Erythroblast (primary cell): ENCODE measurements at places on chromosomes 2 and 18.

DNA sequence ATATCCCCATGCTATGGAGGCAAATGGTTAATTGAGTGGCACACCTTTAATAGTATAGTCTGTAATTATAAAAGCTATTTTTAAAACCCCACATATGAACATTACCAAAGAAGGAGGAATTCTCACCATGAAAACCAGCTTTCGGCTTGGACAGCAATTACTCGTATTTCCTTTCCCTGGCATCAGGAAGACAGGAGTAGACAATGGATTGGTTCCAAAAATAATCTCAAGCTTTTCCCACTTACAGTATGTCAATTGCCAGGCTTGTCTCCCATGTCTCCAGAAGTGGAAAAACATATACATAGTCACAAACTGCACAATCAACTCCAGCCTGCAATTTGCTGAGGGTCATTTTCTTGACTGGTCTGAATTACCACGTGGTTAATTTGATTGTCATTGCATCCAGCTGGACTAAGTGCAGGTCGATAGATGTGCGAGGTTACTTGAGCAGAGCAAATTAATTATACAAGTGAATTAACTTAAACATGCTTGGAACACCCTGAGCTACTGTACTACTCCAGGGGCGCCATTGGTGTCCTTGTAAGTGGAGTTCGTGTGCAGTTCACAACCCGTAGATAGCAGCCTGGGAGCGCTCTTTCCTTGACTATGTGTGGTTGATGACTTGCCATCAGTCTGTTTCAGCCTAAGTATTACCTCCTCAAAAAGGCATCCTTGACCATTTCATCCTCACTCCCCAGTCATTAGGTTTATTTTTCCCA lies 124.3 kb upstream of the PELI1 start:
- DNase-seq, result no peak

DNA sequence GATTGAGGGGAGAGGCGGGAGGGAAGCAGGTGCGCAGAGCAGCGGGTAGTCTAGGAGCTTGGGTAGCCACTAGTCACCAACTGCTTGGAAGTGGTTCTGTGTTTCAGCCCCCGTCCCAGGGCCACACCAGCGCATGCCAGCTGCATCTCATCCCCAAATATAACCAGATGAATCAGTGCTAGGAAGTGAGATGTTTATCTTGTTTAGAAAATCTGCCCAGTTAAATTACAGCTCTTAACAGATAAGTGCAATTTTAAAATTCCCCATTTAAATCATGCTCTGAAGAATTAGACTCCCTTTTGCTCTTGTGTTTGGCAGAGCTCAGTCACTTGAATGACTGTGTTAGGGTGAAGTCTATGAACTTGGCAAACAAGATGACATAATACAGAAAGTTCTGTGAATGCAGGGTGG lies 193.8 kb downstream of the SEPTIN10 start:
- no peak for DNase-seq

- no peak for DNase-seq
Observed at GRCh38 chr18:59604877-59605276, 92.3 kb downstream of the CCBE1 start.

DNA sequence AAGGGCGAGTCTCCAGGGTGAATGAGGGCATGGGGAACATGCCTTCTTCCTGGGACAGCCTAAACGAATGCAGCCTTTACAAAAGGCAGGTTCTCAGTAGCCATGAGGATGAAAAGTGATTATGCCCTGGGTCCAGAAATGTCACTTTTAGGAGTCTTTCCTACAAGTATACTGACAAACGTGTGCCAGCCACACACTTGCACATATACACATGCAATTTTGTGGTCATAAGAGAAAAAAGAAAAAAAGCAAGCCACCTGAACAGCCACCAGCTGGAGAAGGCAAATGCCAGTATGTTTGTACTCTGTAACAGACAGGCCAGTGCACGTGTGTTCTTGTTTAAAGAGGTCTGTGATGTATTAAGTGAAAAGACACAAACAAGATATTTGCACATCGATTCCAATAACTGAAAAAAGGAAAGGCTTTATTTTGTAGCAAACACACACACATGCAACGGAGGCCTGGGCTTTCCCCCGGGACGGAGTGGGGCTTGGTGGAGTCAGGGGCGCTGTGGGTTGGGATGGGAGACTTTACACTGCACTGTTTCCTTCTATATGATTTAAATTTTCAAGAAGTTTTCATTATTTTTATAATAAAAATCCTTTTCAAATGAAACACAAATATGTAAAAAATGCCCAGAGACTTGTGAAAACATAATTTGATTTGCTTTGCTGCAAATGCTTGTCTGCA lies 108.4 kb downstream of the FAM210A start:
- no peak for DNase-seq

DNA sequence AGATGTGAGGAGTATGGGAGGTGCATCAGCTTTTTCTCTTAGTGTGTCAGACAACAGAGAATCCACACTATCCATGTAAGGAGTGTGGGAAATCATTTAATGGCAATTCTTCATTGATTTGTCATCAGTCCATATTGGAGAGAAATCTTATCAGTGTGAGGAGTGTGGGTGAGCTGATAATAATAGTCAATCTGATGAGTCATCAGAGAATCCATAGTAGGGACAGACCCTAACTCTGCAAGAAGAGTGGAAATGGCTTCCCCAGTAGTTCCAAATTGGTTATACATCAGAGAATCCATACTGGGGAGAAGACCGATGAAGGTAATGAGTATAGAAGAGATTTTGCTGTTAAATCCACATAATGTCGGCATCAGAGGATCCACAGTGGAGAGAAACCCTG lies 150.5 kb upstream of the THUMPD2 start:
- DNase-seq, result no peak

DNA sequence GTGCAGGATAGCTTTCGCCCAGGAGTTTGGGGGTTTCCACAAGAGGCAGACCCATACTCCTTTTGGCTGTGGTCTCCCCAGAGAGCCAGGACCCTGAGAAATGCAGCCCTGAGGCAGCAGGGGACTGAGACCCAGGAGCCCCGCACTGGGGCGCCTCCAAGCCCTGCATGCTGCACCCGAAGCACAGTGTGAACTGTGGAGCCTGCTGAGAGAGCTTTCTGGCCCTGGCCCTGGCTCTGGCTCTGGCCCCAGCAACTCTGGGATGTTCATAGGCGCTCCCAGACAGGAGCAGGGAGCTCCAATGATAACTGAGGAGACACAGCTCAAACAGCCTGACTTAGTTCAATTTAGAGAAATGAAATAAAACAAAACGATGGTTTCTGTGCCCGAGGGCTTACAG lies 96.4 kb upstream of the TEX51 start:
- no peak for DNase-seq

GRCh38 chr2:36403675-36404230 lies 48.2 kb downstream of the CRIM1 start:
- peak; percentile 48 for DNase-seq

DNA sequence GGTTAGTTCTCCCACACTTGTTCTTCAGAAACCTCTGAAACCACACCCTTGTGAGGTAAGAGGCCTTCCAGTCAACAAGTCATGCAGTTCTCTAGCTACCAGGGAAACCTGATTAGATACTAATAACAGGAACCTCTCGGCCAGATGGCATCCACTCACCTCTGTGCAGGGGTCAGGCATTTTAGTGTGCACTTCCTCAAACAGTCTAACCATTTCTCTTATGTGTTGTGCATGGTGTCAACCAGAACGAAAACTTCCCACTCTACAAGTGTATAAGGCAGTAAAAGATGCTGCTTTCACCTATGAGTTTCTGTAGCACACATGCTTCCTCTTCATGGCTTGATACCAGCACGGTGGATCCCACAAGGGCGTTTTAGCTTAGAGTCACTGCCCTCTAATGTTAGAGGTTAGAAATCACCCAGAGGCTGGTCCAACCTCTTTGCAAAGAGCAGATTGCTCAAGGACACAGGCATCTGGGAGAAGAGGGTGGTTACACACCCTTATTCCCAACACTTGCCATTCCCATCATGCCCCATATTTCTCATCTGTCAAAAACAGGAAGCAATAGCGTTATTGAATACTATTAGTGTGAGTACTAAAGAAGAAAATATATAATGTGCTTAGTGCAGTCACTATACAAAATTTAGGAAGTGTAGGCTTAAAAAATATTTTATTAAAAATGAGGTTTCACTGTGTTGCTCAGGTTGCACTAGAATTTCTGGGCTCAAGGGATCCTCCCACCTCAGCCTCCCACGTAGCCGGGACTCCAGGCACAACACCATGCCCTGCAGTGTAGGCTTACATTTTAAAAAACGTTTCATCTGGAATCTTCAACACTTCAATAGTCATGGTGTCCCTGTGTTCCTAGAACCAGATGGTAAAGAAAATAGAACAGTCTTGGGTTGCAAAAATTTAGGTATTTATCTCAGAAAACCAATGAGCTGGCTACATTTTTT lies 34.5 kb upstream of the RAB31 start:
- peak; percentile 53 for DNase-seq

GRCh38 chr2:111958901-111959300 lies 60.5 kb downstream of the MERTK start:
- DNase-seq, result no peak

- no peak for DNase-seq
Observed at GRCh38 chr2:217905395-217905794, 97.4 kb downstream of the TNS1 start.

GRCh38 chr2:13584020-13584419 lies 867.3 kb downstream of the TRIB2 start:
- no peak for DNase-seq

DNA sequence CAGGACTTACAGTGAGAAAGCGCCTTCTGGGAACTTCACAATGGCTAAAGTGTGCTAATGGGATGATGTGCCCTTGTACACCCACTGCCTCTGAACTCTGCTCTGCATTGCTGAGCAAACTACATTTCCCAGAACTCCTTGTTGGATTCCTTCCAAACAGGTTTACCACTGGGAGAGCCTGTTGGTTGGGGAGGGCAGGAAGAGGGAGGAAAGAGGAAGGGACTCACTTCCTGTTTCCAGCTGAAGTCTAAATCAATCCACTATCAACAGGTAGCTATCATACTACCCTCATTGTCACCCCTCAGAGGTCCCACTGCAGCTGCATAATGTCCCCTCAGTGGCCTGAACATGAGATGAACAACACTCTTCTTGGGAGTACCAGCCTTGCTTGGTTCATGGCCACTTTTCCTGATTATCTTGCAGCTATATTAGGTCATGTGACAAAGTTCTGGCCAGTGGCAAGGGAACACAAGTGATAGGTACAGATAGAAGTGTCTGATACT lies 109.7 kb downstream of the MSH2 start:
- no peak for DNase-seq

GRCh38 chr2:85453571-85453970 lies 35.1 kb downstream of the SH2D6 start:
- DNase-seq, result no peak

DNA sequence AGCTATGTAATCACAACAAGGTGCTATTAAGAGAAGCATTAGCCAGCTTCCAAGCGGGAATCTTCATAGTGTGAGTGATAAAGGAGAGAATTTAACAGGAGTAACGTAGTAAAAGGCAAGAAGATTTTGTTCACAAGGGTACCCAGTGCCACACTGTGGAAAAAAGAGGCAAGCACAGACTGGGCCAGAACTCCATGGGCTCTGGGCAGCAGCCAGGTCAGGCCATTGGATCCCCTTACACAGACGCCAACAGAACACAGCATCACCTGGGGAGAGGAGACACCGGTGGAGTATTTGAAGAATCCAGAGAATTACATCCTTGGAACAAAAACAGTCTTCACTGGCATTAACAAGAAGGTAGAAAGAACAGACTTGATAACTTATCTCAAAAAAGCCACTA lies 21.2 kb downstream of the AMER3 start:
- no peak for DNase-seq

DNA sequence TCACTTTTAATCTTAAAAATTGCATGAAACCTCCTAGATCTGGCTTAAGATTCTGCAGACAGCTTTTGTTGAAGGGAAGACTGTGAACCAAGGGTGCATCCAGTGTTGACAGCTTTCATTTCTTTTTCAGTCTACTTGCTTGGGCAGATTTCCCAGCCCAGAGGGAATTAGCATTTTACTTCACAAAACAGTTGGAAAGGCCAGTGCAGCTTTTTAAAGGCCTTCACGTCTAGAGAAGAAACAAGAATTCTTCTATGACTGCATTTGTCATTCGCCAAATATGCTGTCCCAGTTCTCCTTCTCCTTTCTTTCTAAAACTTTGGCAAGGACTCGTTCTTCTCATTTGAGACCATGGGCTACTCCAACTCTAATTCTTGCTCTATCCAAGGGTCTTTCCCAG lies 17.4 kb downstream of the NTSR2 start:
- no peak for DNase-seq

DNA sequence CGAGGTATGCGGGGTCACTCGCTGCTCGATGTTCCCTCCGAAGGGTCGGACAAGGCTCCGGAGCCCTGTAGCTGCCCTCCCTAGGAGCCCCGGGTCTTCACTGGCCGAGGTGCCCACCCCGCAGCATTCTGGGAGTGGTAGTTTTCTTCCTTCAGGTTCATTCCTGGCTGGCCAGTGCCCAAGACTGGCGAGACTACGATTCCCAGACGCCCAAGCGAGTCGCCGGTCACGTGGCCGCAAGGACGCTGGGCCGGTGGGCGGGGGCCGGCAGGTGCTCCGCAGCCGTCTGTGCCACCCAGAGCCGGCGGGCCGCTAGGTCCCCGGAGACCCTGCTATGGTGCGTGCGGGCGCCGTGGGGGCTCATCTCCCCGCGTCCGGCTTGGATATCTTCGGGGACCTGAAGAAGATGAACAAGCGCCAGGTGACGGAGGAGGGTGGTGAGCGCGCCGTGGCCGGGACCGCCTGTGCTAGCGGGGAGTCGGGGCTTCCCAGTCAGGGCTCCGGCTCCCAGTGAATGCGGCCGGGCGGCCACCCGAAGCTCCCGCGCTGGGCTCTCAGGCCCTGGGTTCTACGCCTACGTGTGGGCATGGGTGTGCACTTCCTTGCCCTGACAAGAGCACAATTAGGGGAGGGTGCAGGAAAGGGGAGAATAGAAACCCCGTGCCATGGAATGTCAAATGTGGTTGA lies at the start of gene SEC11C:
Gene SEC11C, plus strand, starts transcription at position 270 of the 687 bp plus-strand sequence. Its CDS starts 65 bp downstream, at position 335.
- DNase-seq, result peak; percentile 98

GRCh38 chr2:159034713-159035112 lies 66.3 kb downstream of the TANC1 start:
- no peak for DNase-seq

GRCh38 chr2:17171446-17172049 lies 346.7 kb downstream of the RAD51AP2 start:
- DNase-seq, result no peak

DNA sequence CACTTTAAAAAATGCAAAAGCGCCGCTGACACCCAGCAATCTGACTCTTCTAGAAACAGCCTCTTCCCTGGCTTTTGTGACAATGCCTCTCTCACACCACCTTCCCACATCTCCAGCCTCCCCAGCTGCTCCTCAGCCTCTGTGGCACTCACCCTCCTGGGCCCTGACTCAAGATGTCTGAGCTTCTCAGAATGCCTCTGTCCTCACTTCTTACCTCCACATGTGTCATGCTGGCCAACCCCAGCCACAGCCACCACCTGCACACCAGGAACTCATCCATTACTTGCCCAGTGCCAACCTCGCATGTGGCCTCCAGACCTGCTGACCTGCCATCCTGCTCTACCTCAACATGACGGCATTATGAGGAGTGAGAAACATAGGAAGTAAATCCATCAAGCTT lies 249.8 kb upstream of the RAB6C start:
- DNase-seq, result no peak
